Posterior cingulate gyrus (tissue), 11 donors: ENCODE measurements at places on chromosomes 11 and 22.

- no peak for DNase-seq
These were observed 25.1 kb upstream of the LDLRAD3 start for GRCh38 chr11:35918716-35919115.

- DNase-seq: peak; percentile 48
These were observed 181.9 kb downstream of the CTTN start for GRCh38 chr11:70580036-70580805.

DNA sequence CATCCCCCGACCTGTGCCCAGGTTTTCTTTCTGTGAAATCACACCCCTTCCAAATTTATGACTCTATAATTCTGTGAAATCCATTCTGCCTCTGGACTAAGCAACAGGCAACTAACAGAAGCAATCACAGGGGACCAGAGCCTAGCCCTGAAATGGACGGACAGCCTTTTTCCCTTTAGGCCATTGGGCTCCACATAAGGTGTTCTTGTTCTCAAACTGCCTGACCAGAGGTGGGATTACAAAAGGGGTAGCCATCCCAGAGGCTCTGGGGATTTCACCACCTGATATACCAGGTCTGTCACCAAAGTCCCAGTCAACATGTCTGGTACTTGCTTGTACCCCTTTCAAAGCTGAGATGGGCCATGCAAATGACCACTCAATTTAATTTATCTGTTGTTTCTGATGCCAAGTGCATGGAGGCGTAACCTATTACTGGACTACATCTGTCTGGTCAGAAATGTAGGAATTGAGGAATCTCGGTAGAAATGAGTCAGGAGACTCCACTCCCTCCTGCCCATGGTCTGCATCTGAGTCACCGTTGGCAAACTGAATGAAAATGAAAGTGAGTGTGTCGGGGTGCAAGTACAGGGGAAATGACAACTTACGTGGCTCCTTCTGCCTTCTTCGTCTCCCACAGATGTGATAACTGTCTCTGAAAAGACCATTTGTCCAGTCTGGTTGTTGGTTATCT lies 10.2 kb downstream of the DKK3 start:
- DNase-seq: no peak

DNA sequence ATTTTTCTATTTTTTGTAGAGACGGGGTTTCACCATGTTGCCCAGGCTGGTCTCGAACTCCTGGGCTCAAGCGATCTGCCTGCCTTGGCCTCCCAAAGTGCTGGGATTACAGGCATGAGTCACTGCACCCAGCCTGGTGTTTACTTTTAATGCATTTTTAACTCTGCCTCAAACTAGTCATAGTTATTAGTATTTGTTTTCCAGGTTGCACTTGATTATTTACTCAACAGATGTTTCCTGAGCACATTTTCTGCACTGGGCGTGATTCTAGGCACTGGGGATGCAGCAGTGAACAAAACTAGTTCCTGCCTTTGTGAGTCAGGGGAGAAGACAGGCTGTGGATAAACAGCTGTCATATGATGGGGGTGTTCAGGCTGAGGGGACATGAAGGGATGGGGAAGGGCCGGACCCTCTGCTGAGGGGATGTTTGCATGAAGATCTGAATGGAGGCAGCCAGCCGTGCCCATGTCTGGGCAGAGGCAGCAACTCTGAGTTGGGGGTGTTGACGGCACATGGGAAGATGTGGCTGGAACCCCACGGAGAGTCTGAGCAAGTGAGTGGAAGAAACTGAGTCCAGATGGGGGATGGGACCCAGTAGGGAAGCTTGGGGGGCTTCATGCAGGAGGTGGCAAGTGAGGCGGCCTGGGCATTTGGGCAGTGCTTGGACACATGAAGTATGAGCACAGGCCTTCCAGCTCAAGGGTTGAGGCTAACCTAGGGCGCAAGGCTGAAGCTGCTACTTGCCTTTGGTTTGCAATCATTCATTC lies 34.4 kb downstream of the MPPED1 start:
- DNase-seq: no peak

- no peak for DNase-seq
These were observed 200.6 kb downstream of the CEP164 start for GRCh38 chr11:117528097-117528721.

DNA sequence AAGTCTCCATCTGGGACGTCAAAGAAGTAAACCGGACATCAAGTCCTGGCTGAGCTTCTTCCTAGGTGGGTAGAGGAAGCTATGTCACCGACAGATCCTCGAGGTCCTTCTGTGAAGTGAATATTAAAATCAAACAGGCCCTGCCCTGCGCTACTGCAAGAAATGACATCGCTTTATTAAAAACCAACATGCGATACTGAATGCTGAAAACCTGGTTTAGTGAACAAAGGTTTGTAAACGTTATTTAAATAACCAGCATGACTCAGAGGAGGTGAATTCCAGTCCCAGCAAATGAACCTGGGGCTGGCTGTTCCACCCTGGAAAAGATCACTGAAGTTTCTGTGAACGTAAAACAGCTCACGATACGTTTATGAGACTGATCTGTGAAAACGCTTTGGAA lies 645 bp downstream of the RTCB start:
- no peak for DNase-seq

DNA sequence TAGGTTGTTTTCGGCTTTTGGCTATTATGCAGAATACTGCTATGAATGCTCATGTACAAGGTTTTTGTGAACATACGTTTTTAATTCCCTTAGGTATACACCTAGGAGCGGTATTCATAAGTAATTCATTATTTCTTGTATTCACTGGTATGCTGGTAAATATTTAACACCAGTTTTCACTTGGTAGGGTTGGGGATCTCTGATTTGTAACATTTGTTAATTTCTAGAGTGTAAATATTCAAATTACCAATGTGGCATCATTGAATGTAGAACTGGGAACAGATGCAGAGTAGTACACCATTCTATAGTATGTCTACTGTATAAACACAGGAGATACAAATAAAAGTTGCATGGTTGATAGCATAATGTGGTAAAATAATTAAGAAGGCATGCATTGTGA lies 16.3 kb downstream of the GVQW3 start:
- DNase-seq: no peak

- DNase-seq: peak; percentile 39
These were observed 1.2 kb upstream of the IGLL1 start for GRCh38 chr22:23581260-23581650.

DNA sequence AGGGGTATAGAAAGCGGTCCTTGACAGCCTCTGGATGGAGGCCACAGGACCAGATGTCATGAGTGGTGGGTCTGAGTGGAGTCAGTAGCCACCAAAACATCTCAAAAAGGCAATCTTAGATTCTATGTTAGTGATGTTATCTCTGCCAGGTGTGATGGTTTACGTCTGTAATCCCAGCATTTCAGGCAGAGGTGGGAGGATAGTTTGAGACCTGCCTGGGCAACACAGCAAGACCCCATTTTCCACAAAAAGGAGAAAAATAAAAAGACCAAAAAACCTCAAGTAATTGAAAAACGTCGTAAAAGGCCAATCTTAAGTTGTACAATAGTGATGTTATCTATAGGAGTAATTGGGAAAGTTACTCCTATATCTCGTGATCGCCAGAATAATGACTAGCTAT lies 3.7 kb upstream of the MTCH2 start:
- DNase-seq: no peak

GRCh38 chr22:36086629-36087254 lies 58.1 kb upstream of the RBFOX2 start:
- no peak for DNase-seq

GRCh38 chr11:10697323-10697620 lies 3.7 kb upstream of the IRAG1 start:
- no peak for DNase-seq

- no peak for DNase-seq
These were observed 92.0 kb downstream of the CEP164 start for GRCh38 chr11:117419482-117420142.

- DNase-seq: no peak
These were observed 41.9 kb upstream of the KIRREL3 start for GRCh38 chr11:127042445-127042844.

DNA sequence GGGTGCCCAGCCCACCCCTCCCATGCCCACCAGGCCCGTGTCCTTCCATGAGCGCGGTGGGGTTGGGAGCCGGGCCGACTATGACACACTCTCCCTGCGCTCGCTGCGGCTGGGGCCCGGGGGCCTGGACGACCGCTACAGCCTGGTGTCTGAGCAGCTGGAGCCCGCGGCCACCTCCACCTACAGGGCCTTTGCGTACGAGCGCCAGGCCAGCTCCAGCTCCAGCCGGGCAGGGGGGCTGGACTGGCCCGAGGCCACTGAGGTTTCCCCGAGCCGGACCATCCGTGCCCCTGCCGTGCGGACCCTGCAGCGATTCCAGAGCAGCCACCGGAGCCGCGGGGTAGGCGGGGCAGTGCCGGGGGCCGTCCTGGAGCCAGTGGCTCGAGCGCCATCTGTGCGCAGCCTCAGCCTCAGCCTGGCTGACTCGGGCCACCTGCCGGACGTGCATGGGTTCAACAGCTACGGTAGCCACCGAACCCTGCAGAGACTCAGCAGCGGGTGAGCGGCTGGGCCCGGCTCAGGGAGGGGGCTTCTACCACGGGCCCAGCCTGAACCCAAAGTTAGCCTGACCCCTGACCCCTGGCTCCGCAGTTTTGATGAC lies 3.0 kb downstream of the PKP3 start:
- peak; percentile 56 for DNase-seq

GRCh38 chr11:81963018-81963417 lies 770.6 kb downstream of the FAM181B start:
- DNase-seq: no peak
